Amniotic epithelial cell (primary cell): ENCODE measurements at places on chromosomes 13 and 19.

GRCh38 chr13:66842766-66843165 lies 387.4 kb downstream of the PCDH9 start:
- DNase-seq = no peak

DNA sequence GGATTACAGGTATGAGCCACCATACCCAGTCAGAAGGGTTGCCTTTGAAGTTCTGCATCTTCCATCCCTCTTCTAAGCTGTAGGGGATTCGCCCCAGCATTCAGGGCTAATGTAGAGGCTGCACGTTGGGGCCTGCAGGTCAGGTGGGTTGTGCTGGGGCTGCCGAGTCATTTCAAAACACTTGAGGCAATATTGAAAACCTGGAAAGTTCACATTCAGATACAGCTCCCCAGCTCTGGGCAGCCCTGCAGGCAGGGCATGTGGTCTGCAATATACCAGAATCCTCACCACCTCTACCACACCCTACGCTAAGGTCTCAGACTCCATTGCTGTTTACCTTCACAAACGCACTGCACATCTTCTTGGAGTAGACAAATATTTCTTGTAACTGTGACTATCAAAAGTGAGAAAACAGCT lies 24.6 kb downstream of the CCNE1 start:
- no peak for DNase-seq

DNA sequence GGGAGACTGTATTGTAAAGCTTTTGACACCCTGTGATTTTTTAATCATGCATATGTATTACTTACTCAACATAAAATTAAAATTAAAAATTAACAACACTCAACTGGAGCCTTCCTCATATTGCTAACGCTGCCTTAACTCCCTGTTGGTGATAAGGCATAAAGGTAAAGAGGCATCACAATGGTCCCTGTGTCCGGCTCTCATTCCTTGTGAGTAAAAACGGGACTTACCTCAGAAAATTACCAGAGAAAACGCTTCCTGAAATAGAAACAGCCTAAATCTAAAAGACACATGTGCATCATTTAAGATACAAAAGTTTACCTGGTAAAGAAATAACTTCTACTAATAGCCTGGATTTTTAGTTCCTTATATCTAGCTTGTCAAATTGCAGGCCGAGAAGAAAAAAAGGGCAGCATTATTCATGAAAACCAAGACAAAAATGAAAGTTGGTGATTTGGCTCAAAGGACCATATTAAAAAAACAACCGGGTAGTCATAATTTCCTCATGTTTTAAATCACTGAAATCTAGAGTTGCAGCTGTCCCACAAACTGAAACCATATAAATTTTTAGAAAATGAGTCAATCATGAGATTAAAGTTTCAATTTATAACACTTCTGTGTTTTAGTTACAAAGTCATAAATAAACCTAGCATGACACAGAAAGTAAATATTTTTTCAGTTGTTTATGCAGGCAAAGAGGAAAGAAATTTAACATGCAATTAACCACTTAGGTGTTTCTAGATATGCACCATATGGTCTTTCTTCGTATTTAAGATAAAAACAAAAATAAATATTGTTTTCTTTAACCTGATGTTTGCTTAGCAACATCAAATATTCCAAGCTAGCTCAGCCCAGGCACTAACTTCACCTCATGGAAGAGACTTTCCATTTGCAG lies 94.7 kb downstream of the MIPEP start:
- peak; percentile 80 for DNase-seq

- peak; percentile 66 for DNase-seq
Observed at GRCh38 chr13:101535192-101535746, 82.8 kb downstream of the ITGBL1 start.

GRCh38 chr13:87356314-87356713 lies 314.9 kb upstream of the SLITRK5 start:
- no peak for DNase-seq

- DNase-seq = no peak
Observed at GRCh38 chr19:6613711-6614110, 22.8 kb upstream of the CD70 start.

GRCh38 chr19:55251341-55252081 lies 7.3 kb downstream of the PPP6R1 start:
- DNase-seq = peak; percentile 40

DNA sequence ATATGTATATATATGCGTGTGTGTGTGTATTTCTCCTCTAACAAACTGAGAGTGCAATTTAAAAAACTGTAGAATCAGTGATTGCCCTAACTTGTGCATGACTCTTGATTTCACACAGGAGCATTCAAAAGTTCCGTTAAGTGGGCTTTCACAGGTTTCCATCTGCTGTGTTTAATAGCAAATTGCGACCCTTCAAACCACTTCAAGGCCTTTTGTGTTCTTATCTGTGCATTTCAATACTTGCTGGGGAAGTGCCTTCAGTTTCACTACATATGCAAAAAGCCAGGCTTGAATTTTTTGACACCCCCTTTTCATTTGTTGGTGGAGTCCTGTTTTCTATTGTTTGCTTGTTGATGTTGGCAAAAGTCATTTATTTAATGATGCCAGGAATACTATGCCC lies 158.0 kb downstream of the TM9SF2 start:
- DNase-seq = no peak

GRCh38 chr19:17579661-17580244 lies 24.3 kb downstream of the COLGALT1 start:
- peak; percentile 50 for DNase-seq

DNA sequence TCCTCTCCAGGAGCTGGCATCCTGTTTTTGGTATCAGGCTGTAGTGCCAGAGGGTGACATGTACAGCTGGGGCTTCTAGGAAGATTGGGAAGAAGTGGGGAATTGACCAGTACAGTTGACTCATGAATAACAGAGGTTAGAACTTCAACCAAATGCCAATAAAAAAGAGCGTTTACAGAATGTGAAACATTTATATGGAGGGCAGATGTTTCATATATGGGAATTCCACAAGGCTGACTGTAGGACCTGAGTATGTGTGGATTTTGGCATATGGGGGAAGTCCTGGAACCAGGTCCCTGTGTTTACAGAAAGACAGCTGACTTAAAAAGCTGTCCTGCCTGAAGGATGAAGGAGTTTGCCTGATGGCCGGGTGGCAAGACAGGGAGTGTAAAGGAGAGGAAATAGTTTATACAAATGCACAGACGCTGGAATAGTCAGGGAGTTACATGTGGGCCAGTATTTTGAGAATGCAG lies 5.2 kb downstream of the CHAMP1 start:
- DNase-seq = peak; percentile 56

GRCh38 chr13:47945738-47946137 lies 55.3 kb downstream of the SUCLA2 start:
- peak; percentile 95 for DNase-seq

DNA sequence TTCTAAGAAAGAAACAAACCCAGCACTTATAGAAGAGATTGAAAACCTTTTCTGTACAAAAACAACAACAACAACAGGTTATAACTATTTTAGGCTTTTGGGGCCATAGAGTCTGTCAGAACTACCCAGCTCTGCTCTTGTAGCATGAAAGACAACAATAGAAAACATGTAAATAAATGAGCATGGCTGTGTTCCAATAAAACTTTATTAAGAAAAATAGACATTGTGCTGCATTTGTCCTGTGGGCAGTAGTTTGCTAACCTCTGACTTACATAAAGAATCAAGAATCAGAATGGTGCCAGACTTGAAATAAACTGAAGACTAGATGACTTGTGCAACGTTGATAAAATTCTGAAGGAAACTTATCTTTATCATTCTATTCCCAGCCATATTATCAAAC lies 617.5 kb downstream of the DIAPH3 start:
- no peak for DNase-seq
